ENCODE measurements at places on chromosomes 6 and 20. TPM values are rescaled to one million over a fixed set of nuclear protein-coding genes. Genes with fewer than 3 reads are reported as not detected.

Gene LY6G6F
- total RNA-seq = not detected

Gene HUS1B
- total RNA-seq = 0.94 TPM

Gene TBXT
- not detected for total RNA-seq

Gene TREML1
- not detected for total RNA-seq

Gene LTB
- 0.63 TPM for total RNA-seq

Gene CFB
- 22.6 TPM for total RNA-seq

Gene C4A
- total RNA-seq = 7.0 TPM

Gene MEI4
- total RNA-seq = not detected

Gene UBE2C
- total RNA-seq = 207 TPM

Gene CST11
- not detected for total RNA-seq

Gene BLTP3A
- 22.3 TPM for total RNA-seq

GRCh38 chr6:46926481-46926880 is 4.7 kb upstream of the ADGRF5 start:
- peak; percentile 87 for DNase-seq

DNA sequence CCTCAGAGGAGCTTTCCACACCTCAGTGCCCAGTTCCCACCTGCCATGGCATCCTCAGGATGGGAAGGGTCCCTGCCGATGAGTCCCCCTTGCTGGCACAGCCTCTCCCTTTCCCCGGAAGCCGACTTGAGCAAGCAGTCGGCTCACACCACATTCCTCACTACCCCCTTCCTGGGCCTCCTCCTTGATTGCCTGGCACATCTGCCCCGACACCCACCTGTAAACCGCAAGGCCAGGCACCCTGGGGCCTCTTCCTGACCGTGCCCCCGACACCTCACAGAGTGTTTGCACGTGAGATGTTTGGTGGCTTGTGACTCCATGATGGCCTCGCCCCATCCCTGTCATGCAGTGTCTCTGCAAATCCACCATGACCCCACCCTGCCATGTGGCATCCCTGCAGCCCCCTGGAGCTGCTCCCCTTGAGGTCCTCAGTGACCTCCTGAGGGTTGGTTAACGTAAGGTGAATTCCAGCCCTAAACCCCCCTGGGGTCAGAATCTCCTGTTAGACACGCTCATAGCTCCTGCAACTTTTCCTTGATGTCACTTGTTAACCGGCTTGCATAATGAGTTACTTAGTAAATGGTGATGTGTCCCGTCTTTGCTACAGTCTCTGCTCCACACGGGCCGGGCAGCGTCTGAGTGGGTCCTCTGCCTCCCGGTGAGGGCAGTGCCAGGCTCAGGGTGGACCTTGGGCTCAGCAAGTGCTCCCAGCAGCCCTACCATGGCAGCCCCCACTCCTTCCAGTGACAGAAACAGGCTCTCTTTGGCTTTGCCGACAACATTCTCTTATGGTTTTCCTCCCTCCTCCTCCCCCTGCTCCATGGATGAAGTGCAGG is 115.9 kb upstream of the FRMD1 start:
- DNase-seq = no peak

DNA sequence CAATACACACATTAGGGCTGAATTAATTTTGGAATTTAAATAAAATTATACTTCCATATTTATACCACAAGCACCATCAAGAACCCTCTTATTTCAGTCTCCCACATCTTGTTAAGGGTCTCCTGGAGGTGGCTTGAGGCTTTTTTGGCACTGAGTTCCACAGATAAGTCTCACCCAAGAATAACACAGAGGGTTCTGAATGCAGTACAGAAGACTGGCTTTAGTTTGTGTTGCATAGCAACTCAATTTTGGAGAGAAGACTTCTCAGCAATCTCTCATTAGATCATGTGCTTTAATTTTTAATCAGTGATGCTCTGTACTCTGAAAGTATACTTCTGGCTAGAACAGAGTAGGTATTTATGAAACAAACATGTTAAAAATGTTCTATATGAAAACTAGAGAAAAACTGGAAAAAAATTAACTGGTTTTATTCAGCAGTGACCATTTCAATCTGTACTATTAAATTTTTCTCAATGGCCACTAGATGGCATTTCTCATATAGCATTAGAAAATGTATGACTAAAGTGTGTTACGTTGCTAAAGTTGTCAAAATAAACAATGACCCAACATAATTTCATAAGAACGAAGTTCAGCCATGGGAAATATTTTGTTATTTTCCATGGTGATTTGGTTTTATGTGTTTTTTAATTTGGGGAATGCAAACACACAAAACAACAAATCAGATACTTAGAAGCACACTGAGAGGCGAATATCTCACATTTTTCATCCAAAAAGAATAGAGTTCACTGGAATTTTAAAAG is 32.7 kb upstream of the MAP7 start:
- DNase-seq = peak; percentile 96

- no peak for DNase-seq
Measured at GRCh38 chr6:44062771-44063560, 64.3 kb downstream of the MRPL14 start.

- DNase-seq = peak; percentile 84
Measured at GRCh38 chr6:12233693-12234571, 56.2 kb upstream of the EDN1 start.

- DNase-seq = no peak
Measured at GRCh38 chr6:71512256-71512655, 223.6 kb downstream of the OGFRL1 start.

GRCh38 chr6:1424306-1424927 is 35.0 kb downstream of the FOXF2 start:
- DNase-seq = peak; percentile 45

GRCh38 chr20:62924442-62925075 is 1.7 kb downstream of the DIDO1 start:
- no peak for DNase-seq

DNA sequence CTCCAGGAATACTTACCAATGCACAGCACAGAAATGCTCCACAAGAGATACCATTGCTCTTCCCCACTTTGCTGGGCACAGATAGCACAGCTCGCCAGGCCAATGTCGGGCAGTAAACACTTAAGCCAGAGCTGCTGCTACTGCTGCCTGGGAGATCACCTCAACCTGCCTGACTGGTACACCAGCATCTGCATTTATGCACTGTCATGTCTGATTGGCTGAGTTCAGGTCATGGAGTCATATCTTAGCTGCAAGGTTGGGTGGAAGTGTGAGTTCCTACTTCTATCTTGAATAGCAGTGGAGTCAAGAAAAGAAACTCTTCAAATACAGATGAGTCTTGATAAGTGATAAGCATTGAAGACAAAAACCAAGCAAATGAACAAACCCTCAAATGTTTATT is 10.9 kb upstream of the ADGRF4 start:
- DNase-seq = no peak

GRCh38 chr20:57921676-57922075 is 211.9 kb upstream of the PMEPA1 start:
- DNase-seq = no peak

DNA sequence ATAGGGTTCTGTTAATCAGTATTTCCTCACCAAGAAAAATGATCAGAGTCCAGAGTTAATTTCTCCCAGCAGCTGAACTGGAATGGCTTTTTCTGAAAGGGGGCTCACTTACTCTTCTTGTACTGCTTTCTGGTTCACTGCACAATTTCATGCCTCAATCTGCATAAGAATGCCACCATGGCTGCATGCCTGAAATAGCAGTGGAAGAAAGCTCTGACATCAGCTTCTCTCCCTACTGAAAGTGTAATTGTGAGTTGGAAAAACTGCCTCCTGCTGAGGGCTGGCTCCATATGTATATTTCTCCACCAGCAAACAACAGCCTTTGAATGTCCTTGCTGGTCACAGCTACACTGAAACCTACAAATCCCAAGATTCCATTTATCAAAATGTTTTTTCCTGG is 1027.2 kb upstream of the GJE1 start:
- DNase-seq = no peak

- no peak for DNase-seq
Measured at GRCh38 chr6:34412643-34413214, 13.1 kb downstream of the RPS10 start.

- no peak for DNase-seq
Measured at GRCh38 chr6:33985313-33985751, 160.6 kb downstream of the GRM4 start.

GRCh38 chr20:62051144-62051543 is 14.5 kb downstream of the TAF4 start:
- DNase-seq = no peak

- no peak for DNase-seq
Measured at GRCh38 chr20:24033151-24033550, 44.6 kb upstream of the GGTLC1 start.

- peak; percentile 43 for DNase-seq
Measured at GRCh38 chr20:16821211-16822089, 73.3 kb downstream of the OTOR start.

GRCh38 chr6:35496841-35497570 is at the start of gene TEAD3:
Gene TEAD3 (minus strand): TSS chr6:35497079.
- peak; percentile 91 for DNase-seq

GRCh38 chr6:137729866-137730629 is 137.0 kb upstream of the TNFAIP3 start:
- peak; percentile 51 for DNase-seq

GRCh38 chr6:36350681-36351571 is 14.2 kb upstream of the BNIP5 start:
- DNase-seq = peak; percentile 49

DNA sequence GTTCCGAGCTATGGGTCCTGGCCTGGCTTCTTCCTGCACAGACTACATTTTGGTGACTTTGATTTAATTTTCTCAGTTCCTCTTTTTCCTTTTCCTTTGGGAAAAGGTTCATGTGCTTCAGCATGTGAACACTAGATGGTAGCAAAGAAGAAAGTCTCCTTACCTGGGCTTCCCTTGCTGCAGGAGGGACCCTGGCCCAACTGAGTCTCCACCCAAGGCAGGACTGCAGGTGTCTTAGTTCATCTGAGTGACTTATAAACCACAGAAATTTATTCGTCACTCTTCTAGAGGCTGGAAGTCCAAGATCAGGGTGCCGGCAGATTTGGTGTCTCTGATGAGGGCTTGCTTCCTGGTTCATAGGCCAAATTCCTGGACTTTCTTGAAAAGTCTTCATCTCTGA is 163.2 kb downstream of the SYCP2 start:
- DNase-seq = peak; percentile 92

GRCh38 chr6:144012534-144012933 is 4.5 kb upstream of the PLAGL1 start:
- no peak for DNase-seq

GRCh38 chr20:3679749-3680700 is 1.8 kb downstream of the ADAM33 start:
- no peak for DNase-seq

DNA sequence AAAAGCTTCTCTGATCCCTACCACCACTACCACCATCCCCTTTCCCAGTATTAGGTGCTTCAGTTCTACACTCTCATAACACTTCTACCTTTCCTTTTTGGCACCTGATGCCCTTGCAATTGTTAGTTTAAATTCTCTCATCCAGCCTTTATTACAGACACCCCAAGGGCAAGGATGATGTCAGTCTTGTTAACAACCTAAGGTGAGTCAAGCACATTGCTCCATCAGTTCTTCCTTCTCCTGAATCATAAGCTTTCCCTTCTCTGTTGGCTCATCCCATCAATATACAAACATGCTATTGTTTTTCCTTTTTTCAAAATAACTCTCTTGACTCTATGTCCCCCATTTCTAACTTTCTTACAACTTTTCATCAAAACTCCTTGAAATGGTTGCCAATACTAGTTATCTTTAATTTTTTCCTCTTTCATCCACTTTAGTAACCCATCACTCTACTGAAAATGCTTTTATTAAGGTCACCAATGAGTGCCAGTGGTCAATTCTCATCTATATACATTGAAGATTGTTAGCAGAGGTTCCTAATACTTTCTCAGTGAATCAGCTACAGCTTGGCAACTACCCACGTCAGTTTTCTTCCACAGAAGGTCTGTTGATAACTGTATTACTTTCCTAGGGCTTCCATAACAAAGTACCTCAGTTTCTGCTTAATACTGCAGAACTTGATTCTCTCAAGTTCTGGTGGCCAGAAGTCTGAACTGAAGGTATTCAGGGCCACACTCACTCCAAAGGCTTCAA is 97.1 kb upstream of the FLRT3 start:
- DNase-seq = peak; percentile 50

DNA sequence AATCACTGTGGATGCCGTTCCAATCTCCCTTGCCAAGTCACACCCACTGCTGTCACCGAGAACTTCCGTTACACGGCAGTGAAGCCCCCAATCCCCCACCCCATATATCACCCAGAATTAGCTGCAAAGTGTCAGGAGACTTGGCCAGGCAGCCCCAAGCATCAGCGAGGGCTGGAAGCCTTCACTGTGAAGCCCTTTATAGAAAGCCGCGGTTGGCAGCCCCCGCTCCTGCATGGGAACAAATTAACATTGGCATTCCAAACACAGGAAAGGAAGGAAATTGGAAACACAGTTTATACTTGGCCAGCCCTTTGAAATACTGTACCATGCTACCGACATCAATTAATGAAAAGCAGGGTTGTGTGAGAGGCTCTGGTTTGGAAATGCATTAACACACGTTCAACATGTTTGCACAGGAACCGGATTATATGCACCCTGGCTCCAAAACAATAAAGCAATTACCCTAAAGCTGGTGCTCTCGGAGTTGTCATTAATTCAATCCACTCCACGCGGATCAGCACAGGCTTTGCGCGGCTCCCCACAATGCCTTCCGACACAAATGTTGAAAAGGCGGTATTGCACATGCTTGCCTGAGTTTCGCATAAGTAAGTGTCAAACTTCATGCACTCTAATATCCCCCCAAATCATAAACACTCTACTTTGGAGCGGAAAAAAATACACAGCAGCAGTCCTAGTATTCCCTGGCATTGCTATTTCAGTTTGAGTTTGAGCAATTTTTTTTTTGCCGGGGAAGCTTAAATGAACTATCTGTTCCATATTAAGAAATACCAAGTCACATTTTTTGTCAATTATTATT is 7.1 kb downstream of the BMP7 start:
- DNase-seq = no peak

- no peak for DNase-seq
Measured at GRCh38 chr6:35034411-35035191, 106.5 kb downstream of the TCP11 start.

DNA sequence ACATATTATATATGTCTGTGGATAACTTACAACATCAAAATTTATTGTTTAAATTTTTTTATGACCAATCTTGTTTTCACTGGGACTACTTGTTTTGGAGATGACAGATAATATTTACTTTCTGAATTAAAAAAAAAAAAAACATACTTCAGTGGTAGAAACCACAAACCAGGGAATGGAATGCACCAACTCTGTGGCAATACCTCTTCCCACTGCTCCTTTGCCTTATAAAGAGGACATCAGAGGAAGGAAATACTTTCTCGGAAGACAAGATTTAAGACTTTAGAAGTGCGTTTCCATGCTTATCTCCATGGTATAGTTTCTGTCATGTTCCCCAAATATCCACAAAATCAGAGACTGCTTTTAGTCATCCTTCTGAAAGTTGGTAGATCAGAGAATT is 1241.1 kb upstream of the EYS start:
- no peak for DNase-seq

GRCh38 chr6:16503241-16503775 is 258.0 kb downstream of the ATXN1 start:
- DNase-seq = no peak

GRCh38 chr20:33278700-33279099 is 4.3 kb upstream of the BPIFB1 start:
- no peak for DNase-seq

DNA sequence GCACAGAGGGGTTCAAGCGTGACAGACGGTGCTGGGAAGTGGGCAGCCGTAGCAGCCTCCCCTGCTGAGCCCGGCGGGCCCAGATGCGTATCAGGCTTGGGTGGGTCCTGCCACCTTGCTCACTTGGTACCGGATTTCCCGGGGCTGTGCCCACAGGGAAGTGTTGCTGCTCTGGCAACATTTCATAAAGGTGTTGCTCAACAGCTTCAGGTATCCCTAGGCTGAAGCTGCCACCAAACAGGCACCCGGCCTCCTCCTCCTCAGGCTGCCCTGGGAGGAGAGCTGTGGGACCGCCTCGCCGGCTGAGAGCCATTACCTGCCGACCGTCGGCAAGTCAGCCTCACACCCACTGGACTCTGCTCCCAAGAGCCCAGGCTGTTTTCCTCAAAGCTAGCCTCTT is 11.5 kb downstream of the PSMG4 start:
- no peak for DNase-seq

All from PC-9 (cell line).